PC-9 (cell line): ENCODE measurements at places on chromosomes 4 and X.

GRCh38 chrX:118847676-118848075 is 24.1 kb downstream of the ZCCHC12 start:
- DNase-seq: peak; percentile 59

DNA sequence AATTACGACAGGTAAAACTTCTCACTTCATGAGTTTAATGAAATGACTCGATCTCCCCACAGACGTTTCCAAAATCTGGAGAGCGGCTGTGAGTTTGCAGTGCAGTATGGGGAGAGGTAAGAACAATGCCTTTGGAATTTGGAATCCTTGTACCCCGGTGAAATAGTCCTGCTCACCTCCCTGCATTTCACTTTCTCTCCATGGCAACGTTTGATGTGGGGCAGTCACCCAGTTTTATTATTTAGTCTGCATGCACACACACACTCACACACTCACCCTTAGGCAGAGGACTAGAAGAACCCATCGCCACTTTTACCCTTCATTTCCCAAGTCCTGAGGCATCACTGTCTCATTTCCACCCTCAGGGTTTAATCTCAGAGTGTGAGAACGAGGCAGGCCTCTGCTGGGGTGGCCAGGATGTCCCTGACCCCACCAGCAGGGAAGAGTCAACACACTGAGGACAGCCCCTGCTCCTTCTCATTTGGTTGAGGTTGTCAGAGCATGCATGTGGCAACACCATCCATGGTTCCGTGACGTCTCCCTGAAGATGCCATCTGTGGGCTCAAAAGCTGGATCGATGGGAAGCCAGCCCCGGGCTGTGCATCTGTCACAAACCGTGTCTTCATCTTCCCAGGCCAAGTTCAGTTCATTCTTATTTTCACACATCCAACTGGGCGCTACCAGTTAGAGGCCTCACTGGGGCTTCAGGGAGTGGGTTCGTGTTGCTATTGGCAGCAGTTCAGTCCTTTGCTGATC is 119.8 kb upstream of the TRIM2 start:
- DNase-seq: no peak

DNA sequence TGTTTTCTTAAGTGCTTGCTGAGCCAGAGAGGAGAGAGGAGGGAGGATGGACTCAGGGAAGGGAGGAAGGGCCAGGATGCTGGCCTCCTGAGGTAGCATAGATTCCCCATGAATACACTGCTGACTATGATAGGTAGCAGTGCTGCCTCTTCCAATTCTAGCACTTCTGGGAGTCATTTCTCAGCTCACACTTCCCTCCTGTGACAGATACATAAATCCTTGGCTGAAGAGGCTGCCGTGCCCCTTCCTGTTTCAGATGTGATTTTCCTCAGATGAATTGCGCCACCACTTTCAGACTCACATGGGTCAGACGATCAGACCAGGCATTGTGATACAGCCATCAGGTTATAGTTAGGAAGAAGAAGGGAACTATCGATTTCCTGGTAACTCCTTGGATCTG is 22.4 kb downstream of the TSC22D3 start:
- no peak for DNase-seq

DNA sequence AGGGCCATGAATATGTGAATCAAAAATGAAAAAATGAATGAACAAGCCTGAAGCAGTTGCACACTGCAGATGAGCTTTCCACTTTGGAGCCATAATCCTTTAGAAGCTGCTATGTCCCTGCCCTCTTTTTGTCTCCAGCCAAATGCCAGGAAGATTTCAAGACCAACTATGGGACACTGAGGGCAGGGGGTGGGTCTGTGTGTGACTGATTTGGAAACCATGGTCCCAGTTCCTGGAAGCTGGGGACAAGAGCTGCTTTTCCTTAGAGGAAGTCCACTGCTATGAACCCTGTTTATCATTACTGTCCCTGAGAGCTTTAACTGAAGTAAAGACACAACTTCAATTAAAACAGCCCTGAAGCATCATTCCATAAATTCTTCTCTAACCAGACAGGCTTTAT is 153.9 kb upstream of the GPC4 start:
- DNase-seq: no peak

DNA sequence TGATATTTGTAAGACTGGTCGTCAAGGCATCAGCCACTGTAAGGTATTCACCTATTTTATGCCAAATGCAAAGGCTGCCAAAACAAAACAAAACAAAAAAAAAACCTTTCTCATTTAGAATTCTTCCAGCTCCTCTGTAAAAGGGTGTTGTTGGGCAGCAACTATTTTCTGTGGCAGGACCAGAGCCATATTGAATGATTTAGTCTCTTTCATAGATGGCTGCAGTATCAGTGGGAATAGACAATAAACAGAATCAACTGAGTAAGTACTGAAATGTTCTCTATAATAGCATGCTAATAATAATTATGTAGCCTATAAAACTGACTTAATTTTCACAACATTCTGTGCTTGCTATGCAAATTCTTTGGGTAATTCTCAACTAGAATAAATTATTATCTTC is 389.7 kb upstream of the PABPC4L start:
- DNase-seq: no peak

DNA sequence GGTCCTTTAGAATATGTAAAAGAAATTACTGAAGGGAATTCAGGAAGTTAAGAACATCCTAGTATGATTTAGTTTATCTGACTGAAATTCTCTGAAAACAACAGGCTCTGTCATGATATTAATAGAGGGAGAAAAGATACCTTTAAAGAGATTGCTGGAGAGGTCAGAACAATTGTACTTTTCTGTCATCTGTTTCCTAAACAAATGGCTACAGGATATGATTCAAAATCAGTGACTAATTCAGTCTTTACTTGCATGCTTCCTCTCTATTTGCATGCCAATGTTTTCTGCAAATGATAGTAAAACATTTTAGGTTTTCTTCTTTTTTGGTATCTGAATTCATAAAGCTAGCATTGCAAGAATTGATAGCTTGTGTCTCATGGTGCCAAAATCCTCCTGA is 616.7 kb upstream of the PCDH7 start:
- no peak for DNase-seq

DNA sequence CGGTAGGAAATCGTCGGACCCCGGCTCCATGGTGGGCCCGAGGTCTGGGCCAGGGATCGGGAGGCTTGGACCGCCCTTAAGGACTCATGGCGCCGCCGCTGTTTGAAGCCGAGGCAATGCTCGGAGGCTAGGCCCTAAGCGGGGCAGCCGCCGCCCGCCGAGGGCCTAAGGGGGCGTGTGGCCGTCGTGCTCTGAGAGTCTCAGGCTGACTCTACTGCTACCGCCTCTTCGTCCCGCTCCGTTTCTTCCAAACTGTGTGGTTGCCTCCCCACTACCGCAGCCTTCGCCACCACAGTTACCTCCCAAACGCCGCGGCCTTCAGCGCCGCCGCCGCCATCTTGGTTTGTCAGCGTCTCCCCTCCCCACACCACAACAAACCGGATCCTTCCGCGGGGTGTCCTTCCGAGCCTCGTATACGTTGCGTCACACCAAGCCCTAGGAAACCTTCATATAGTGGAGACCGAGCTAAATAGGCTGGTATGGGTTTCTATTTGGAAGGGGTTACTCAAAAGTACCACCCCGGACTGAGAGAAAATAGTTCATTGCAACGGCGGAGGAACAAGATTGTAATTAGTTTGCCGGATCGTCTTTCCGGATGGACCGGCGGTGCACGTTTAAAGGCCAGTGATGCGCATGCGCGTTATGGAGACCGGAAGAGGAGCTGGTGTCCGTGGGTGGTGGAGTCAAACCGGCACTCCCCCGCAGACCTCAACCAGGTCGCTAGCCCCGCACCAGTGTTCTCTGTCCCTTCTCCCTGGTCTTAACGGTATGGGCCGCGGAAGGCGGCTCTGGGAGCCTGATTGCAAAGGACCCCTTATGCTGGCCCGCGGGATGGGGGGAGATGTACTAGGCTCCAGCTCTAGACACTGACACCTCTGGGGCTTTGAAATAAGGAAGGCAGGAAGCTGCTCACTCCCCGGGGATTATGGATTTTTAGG is at the start of gene KDM5C:
KDM5C (minus strand) TSS at position 348 of the 938 bp plus-strand sequence; CDS start at position 30, 318 bp downstream.
- DNase-seq: peak; percentile 88

DNA sequence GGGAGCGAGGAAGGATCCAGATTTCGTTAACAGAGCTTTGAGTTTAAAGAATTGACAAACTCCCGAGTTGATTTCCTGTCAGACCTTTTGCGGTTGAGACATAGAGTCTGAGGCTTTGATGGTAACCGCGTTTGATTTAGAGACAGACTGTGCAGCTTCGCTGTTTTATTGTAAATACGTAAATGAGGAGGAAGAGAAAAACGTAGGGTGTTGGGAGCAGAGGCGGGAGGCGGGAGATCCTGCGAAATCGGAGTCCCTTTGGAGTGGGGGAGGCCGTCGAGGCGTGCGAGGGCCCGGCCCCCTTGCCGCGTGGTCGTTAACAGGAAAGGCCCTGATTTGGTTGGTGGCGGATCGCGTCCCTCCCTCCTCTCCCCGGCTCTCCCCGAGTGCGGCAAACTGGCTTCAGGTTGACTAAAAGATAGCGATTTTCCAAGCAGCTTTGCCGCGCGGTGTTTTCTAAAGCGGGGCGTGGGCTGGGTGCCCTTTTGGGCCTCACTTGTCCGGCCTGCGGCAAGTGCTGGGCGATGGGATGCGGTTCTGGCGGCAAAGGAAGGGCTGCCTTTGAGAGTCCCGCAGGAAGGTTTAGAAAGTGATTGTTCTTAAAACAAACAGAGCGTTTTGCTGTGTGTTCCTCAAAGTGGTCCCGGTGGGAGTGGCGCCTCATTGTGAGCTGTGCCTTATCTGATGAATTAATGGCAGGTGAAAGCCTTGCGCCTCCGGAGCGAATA is 857 bp downstream of the SCML1 start:
- peak; percentile 59 for DNase-seq

DNA sequence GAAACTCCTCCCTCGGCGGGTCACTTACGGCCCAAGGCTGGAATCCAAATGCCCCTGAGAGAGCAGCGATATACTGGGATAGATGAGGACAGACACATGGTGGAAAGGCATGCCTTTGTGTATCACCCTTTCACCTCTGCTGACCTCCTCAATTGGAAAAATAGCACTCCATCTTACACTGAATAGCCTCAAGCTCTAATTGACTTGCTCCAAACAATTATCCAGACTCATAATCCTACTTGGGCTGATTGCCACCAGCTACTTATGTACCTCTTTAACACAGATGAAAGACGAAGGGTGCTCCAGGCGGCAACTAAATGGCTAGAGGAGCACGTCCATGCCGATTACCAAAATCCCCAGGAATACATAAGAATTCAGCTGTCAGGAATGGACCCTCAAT is 1142.2 kb downstream of the ARAP2 start:
- no peak for DNase-seq

DNA sequence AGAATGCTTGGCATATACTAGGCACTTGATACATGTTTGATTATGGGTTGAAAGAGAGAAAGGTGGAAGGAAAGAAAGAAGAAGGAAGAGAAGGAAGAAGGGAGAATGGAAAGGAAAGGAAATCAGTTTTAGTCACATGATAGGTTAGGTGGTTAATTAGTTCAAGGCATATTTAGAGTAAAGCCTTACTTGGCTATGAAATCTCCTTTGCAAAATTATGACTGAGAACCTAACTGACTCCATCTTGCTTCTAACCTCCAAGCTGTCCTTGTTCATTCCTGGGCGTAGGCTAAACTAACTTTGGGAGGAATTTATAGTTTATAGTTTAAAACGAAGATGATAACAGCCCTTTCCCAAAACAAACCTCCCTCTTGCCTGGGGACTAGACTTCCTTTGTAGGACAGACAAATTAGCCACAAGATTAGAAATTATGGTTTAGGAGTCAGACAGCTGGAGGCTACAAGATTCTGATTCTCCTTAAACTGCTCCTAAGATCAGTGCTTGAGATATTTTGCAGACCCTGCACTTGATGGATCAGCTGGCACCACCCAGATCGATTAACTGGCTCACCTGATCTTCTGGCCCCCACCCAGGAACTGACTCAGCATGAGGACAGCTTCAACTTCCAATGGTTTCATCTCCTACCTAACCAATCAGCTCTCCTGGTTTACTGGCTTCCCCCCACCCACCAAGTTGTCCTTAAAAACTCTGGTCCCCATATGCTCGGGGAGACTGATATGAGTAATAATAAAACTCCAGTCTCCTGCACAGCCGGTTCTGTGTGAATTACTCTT is 55.0 kb downstream of the TXK start:
- no peak for DNase-seq

- DNase-seq: no peak
Measured at GRCh38 chr4:94603170-94603747, 151.5 kb downstream of the PDLIM5 start.

DNA sequence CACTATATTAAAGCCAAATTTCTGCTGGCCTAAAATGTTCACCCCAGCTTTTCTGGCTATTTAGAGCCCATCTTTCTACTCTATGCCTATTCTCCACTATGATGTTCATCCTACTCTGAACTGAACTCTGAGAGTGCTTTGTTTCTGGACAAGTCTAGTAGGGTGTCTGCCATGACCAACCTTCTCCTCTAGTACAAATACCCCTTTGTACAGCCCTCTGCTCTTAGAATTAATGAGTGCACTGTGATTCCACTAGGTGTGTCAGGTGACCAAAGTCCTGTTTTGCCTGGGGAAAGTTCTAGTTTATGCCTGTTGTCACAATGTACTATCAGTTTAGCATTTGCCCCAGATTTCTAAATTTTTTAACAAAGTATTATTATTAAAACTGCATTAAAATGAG is 388.1 kb upstream of the MAD2L1 start:
- DNase-seq: no peak

- DNase-seq: peak; percentile 75
Measured at GRCh38 chr4:140260227-140260626, 106.2 kb upstream of the MAML3 start.
